ENCODE measurements at places on chromosomes 2 and 18. TPM values are rescaled to one million over a fixed set of nuclear protein-coding genes. Genes with fewer than 3 reads are reported as not detected.

DHRS9 gene
- total RNA-seq = 19.3 TPM

COL6A3 gene
- 145 TPM for total RNA-seq

RIT2 gene
- total RNA-seq = not detected

SKOR2 gene
- total RNA-seq = not detected

HOXD10 gene
- not detected for total RNA-seq

SS18 gene
- 72.2 TPM for total RNA-seq

SGPP2 gene
- total RNA-seq = 27.4 TPM

PKDCC gene
- total RNA-seq = 176 TPM

TRMT61B gene
- total RNA-seq = 20.9 TPM

TNFAIP6 gene
- not detected for total RNA-seq

EML4 gene
- 24.6 TPM for total RNA-seq

RPRM gene
- not detected for total RNA-seq

NIFK gene
- 36.8 TPM for total RNA-seq

EFHD1 gene
- total RNA-seq = 7.0 TPM

Measured in stomach (tissue), 19 donors.